Psoas muscle (tissue), 8 donors: ENCODE measurements at places on chromosomes 6 and 20. TPM values are rescaled to one million over a fixed set of nuclear protein-coding genes. Genes with fewer than 3 reads are reported as not detected.

Gene EDN1
- total RNA-seq: 0.90 TPM

Gene RIPPLY2
- total RNA-seq: not detected

Gene NT5DC1
- 26.9 TPM for total RNA-seq

Gene SLA2
- 0.12 TPM for total RNA-seq

Gene C6orf163
- 0.30 TPM for total RNA-seq

Gene DNMT3B
- 0.08 TPM for total RNA-seq

Gene PHACTR1
- 2.3 TPM for total RNA-seq

Gene ELOVL4
- total RNA-seq: 0.24 TPM

Gene SRXN1
- 44.4 TPM for total RNA-seq

Gene ADGRF1
- not detected for total RNA-seq

Gene MATN4
- not detected for total RNA-seq

Gene RIMS1
- total RNA-seq: 1.4 TPM

Gene TRAM2
- total RNA-seq: 4.6 TPM

Gene RBPJL
- total RNA-seq: not detected

Gene MLN
- total RNA-seq: not detected

Gene KHDC1L
- not detected for total RNA-seq

Gene DNAH8
- not detected for total RNA-seq

Gene ADGRG6
- 2.3 TPM for total RNA-seq

Gene IL20RA
- total RNA-seq: 0.94 TPM

Gene TDP2
- 22.1 TPM for total RNA-seq

Gene YIPF3
- 58.4 TPM for total RNA-seq

Gene ZSCAN23
- 0.44 TPM for total RNA-seq

Gene CPXM1
- total RNA-seq: 1.3 TPM

Gene TFAP2D
- not detected for total RNA-seq

Gene CRISP3
- total RNA-seq: not detected

Gene TNFRSF6B
- 1.6 TPM for total RNA-seq

Gene ECT2L
- total RNA-seq: not detected

Gene PRKN
- total RNA-seq: 12.9 TPM
